ENCODE measurements at places on chromosomes 1 and 21. TPM values are rescaled to one million over a fixed set of nuclear protein-coding genes. Genes with fewer than 3 reads are reported as not detected.

DNA sequence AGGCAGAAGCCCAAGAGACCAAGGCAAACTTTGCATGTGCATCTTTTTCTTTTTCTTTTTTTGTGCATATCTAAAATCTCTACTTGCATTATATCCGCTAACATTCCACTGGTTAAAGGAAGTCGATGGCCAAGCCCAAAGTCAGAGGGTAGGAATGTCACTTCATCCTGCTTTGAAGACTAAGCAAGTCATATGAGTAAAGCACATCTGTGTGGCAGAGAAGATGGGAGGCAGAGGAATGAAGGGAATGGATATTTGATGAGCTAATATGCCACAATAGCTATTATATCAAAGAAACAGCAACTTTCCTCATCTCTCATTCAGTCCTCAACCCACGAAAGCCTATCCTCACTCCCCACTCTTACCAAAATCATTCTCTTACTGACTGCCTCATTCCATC lies 59.3 kb downstream of the RNF220 start:
- no peak for DNase-seq

DNA sequence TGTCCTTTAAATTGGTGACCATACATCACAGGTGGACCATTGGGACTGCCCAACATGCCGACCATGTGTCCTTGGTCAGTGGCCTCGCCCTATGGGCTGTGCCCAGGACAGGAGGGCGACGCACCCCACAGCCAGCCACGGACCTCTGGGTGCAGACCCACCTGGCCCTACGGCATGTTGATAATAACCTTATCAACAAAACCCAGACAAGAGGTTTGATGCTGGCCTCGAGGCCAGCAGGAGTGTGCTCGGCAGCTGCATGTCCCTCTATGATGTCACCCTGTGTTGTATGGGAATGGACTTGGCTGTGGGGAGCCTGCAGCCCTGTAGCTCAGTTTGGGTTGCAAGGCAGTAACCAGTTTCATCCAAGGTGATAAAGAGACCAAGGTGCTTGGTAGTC lies 32.1 kb downstream of the SLC37A1 start:
- no peak for DNase-seq

DNA sequence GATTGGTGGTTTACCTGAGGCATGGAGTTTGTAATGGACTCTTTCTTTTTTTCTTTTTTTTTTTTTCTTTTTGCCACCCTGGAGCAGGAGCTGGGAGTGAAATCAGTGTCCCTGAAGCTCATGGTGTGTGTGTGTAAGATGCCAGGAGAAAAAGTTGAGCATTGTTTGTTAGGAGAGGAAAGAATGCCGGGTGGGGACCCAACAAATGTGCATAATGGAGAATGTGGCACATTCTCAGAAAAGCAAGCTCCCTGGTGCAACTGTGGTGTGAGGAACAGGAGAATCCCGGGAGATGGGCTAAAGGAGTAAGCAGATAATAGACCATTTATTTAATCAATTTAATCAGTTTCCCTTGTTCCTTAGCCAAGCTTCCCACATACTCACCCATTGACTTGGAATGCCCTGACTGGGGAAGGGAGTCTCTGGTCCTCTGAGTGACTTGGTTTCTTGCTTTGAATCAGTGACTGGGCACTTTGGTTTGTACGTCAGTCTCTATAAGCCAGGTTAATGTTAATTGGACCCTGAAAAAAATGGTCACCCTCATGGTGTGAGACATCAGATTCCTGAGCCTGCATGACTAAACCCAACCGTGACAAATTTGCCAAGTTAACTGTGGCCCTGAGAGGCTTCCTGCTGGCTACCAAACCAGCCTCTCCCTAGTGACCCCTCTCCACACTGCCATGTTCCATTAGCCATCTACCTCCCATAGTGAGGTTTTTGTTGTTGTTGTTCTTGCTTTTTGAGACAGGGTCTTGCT lies 43.9 kb upstream of the ITPKB start:
- DNase-seq: no peak

Gene LCE2B
- total RNA-seq: not detected

Gene TTC39A
- total RNA-seq: 20.3 TPM

Gene NBPF20
- total RNA-seq: 1.2 TPM
